ENCODE measurements at places on chromosomes 13 and 19. TPM values are rescaled to one million over a fixed set of nuclear protein-coding genes. Genes with fewer than 3 reads are reported as not detected.

GRCh38 chr13:30325668-30326067 lies 18.3 kb upstream of the KATNAL1 start:
- peaks cover 19% of the 10 kb centered on the region for H3K27me3 ChIP-seq
- H3K4me1 ChIP-seq, result peaks cover 8% of the 10 kb centered on the region
- no peak overlapping the region for H3K4me3 ChIP-seq
- no peak overlapping the region for H3K27ac ChIP-seq
- no peak for DNase-seq

SIGLEC12 gene
- total RNA-seq, result 5.3 TPM

DNA sequence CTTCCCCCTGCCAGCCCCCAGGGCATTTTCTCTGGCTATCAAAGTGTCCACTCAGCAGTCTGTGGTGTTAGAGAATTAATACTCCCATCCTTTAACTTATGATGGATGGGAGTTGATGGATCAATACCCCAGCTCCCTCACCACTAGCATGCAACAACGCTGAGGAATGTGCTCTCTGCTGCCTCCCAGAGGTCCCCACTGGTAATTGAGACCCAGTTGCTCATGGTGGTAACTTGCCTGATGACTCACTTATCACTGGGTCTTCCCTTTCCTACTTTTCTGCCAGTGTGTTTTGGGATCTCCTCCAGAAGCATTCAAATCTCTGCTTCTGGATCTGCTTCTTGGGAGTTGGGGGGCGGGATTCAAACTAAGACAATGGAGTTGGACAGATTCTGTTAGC lies 20.3 kb upstream of the CACNA1A start:
- no peak overlapping the region for H3K4me3 ChIP-seq
- DNase-seq, result no peak
- H3K4me1 ChIP-seq, result no peaks in the 10 kb centered on the region
- no peaks in the 10 kb centered on the region for H3K36me3 ChIP-seq
- no peak overlapping the region for H3K27ac ChIP-seq
- H3K27me3 ChIP-seq, result peaks cover 2% of the 10 kb centered on the region

UQCRFS1 gene
- total RNA-seq, result 29.1 TPM

IFNL1 gene
- not detected for total RNA-seq

DNA sequence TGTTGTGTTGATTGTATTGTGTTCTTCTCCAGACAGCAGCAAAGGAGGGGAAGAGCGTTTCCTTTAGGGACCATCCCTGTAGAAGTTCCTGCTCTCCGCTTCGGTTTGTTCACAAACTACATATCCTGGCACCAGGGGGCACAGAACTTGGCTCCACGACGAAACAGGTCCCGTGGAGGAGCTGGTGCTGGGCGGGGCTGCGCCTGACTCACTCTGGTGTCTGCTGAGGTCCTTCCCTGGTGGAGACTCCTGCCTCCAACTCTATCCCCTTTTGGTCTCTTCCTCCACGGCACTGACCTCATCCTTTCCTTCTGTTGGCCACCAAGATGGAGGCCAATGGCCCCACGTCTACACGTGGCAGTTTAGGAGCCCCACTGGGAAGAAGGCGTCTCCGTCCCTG lies 14.7 kb downstream of the TMPRSS9 start:
- peaks cover 2% of the 10 kb centered on the region for H3K4me1 ChIP-seq
- no peak for DNase-seq
- peaks cover 4% of the 10 kb centered on the region for H3K27me3 ChIP-seq
- H3K36me3 ChIP-seq, result peaks cover 11% of the 10 kb centered on the region
- no peak overlapping the region for H3K4me3 ChIP-seq
- no peak overlapping the region for H3K27ac ChIP-seq

- H3K36me3 ChIP-seq, result no peaks in the 10 kb centered on the region
- H3K27me3 ChIP-seq, result peaks cover 12% of the 10 kb centered on the region
- no peak overlapping the region for H3K4me3 ChIP-seq
- H3K27ac ChIP-seq, result no peak overlapping the region
Measured at GRCh38 chr13:102912599-102912998, 66.8 kb downstream of the ERCC5 start.

DNA sequence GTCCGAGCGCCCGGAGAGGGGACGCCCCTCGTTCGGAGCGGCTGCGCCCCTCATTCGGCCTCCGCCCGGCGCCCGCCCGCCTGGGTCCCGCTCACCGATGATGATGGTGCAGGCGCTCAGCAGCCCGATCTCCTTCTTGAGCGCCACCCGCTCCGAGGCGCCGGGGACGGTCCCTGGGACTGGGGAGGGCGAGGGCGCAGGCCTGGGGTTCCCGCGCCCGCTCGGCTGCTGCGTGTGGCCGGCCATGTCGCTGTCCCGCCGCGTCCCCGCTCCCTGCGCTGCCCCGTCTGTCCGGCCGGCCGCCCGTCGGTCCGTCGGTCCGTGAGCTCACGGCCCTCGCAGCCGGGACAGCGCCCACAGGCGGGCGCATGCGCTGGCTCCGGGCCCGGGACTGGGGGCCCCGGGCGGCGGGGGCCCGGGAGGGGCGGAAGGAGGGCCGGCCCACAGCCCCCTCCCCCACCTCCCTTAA lies at the start of gene SLC7A10:
SLC7A10 (minus strand) TSS at position 393 of the 469 bp plus-strand sequence; CDS start at position 246, 147 bp downstream.
- H3K27me3 ChIP-seq, result peaks cover 44% of the 10 kb centered on the region
- H3K4me1 ChIP-seq, result peaks cover 4% of the 10 kb centered on the region
- H3K4me3 ChIP-seq, result peak within 1 kb of the TSS; percentile 63
- H3K27ac ChIP-seq, result no peak within 1 kb of the TSS
- peaks cover 4% of the 10 kb centered on the region for H3K36me3 ChIP-seq

GRCh38 chr13:90846936-90847335 lies 500.6 kb upstream of the MIR17HG start:
- H3K4me3 ChIP-seq, result no peak overlapping the region
- no peaks in the 10 kb centered on the region for H3K4me1 ChIP-seq
- no peak for DNase-seq

DNA sequence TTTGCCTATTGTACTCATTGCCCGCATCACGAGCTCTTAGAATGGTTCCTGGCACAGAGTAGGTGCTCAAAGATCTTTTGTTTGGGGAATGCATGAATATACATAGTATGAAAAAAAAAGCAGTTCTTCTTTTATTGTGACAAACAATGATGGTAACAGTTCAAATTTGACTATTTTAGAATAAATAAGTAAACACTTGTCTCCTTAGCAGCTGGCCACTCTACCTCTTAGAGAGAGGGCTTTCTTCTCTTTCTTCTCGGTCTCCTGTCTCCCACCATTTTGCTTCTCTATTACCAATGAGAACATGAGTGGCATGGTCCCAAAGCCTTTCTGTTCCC lies 639 bp upstream of the SLAIN1 start:
- H3K4me3 ChIP-seq, result peak overlapping the region; percentile 76
- no peak for DNase-seq
- peak overlapping the region; percentile 23 for H3K27ac ChIP-seq
- H3K27me3 ChIP-seq, result peaks cover 20% of the 10 kb centered on the region
- peaks cover 2% of the 10 kb centered on the region for H3K36me3 ChIP-seq
- peaks cover 24% of the 10 kb centered on the region for H3K4me1 ChIP-seq

- H3K27me3 ChIP-seq, result no peaks in the 10 kb centered on the region
- H3K4me1 ChIP-seq, result no peaks in the 10 kb centered on the region
- no peak overlapping the region for H3K27ac ChIP-seq
- no peak overlapping the region for H3K4me3 ChIP-seq
- no peak for DNase-seq
Measured at GRCh38 chr13:34634448-34634847, 307.6 kb upstream of the NBEA start.

- no peak for DNase-seq
- H3K36me3 ChIP-seq, result no peaks in the 10 kb centered on the region
- H3K27me3 ChIP-seq, result no peaks in the 10 kb centered on the region
- no peaks in the 10 kb centered on the region for H3K4me1 ChIP-seq
Measured at GRCh38 chr13:23760000-23760399, 129.2 kb downstream of the MIPEP start.

FCER2 gene
- 0.19 TPM for total RNA-seq

GRCh38 chr13:95153647-95154412 lies 147.4 kb downstream of the ABCC4 start:
- H3K36me3 ChIP-seq, result no peaks in the 10 kb centered on the region
- no peaks in the 10 kb centered on the region for H3K4me1 ChIP-seq

GRCh38 chr13:96817336-96817941 lies 176.8 kb downstream of the OXGR1 start:
- no peak overlapping the region for H3K27ac ChIP-seq
- no peaks in the 10 kb centered on the region for H3K4me1 ChIP-seq
- no peak for DNase-seq

GRCh38 chr19:6059988-6060599 lies 50.2 kb downstream of the RFX2 start:
- H3K27ac ChIP-seq, result peak overlapping the region; percentile 8
- peaks cover 33% of the 10 kb centered on the region for H3K4me1 ChIP-seq
- H3K4me3 ChIP-seq, result no peak overlapping the region
- no peak for DNase-seq

JSRP1 gene
- total RNA-seq, result 1.1 TPM

KANK3 gene
- total RNA-seq, result 4.8 TPM

DNA sequence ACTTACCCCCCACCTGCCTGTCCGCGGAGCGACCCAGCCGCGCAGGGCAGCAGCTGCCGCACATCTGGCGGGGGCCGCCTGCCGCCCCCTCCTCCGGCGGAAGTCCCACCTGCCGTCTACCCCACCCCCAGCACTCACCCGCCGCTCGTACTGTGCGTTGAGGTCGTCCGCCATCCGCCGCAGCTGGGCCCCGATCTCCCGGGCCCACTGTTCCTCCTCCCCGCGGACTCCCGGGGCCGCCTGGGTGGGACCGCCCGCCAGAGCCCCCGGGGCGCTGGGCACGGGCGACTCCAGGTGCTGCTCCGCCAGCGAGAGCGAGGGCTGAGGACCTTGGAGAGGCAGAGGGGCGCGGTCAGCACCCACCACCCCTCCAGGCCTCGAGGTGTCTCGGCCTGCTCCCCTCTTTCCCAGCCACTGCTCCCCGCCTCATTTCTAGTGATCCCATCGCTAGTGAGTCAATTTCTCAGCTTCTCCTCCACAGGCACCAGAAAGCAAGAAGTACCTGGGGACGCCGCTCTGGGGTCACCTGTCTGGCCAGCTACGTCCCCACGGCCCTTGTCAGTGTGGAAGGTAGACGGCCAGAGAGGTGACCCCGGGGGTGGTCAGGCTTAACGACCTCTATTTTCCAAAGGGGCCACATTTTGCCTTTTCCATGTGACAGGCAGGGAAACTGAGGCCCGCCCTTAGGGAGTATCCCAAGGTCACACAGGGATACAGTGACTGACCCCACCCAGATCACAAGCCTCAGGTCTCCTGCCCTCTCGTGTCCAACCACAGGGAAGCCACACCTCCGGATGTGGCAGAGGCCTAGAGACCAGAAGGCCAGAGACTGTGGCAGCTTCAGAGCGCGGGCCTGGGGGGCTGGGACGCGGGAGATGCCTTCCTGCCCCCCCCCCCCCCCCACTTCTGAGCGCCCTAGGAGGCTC lies 4.3 kb downstream of the BBC3 start:
- H3K4me3 ChIP-seq, result peak overlapping the region; percentile 84
- H3K27ac ChIP-seq, result peak overlapping the region; percentile 89
- H3K36me3 ChIP-seq, result peaks cover 12% of the 10 kb centered on the region
- DNase-seq, result peak; percentile 82
- peaks cover 12% of the 10 kb centered on the region for H3K4me1 ChIP-seq

DNA sequence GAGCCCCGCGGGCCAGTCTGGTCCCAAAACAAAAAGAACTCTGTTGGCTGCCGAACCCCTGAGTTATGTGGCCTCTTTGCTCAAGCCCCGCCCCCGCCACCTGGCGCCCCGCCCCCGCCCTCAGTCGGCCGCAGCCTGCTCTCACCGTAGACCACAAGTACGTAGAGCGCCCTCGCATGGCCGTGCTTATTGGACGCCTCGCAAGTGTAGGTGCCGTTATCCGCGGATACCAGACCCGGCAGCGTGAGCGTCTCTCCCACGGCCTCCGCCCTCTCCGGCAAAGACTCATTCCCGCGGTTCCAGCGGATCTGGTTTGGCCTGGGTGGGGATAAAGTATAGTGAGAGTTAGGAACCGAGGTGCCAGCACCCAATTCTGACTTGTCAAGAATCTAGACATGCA lies 5.5 kb upstream of the ZNF428 start:
- H3K27me3 ChIP-seq, result peaks cover 10% of the 10 kb centered on the region
- no peak overlapping the region for H3K4me3 ChIP-seq
- H3K36me3 ChIP-seq, result peaks cover 2% of the 10 kb centered on the region
- H3K4me1 ChIP-seq, result peaks cover 17% of the 10 kb centered on the region

DNA sequence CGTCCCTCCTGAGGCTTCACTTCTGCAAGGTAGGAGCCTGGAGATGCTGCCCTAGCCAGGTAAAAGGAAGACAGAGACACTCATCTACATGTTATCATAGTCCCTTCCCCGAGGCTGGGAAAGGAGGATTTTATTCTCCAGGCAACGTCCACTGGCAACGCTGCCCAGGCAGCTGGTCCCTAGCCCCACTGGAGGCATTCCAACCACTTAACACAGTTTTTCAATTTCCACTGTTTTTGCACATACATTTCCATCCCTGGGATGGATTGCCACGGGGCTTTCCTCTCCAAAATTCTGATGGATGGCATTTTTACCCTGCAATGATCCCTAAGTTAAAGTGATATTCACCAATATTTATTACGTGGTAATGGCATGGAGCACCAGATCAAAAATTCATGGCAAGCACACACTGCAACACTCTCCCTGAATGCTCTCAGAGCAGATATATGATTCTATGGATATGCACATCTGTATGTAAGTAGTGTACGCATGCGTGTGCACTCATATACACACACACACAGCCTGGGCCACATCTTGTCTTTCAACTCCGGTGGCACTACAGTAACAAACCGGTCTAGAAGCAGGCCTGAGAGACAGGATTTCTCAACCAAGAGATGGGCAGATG lies 322.3 kb upstream of the TSHZ3 start:
- H3K4me3 ChIP-seq, result no peak overlapping the region
- no peaks in the 10 kb centered on the region for H3K36me3 ChIP-seq
- DNase-seq, result no peak
- H3K27ac ChIP-seq, result no peak overlapping the region
- H3K27me3 ChIP-seq, result no peaks in the 10 kb centered on the region

EBI3 gene
- total RNA-seq, result 0.33 TPM

DNA sequence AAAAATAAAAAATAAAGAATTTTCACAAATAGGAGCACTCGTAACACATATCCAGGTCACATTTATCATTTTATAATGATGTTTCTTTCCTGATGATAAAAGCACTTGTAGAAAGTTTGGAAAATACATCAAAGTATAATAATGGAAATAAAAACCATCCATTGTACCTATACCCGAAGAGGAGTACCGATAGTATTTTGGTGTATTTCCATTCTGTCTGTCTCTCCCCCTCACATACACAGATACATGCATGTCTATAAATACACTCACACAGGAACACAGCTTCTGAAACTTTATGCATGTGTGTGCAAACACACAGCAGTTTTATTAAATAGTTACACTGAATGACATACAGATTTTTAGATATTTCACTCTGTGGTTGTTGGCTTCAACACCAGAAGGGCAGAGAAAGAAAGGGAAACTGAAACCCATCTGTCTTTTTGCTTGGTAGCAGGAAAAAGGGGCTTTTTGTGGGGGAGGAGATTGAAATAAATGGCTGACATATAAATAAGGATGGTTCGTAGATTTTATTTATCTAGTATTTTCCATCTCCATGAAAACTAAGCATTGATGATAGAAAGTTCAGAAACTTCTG lies 114.8 kb downstream of the LRCH1 start:
- H3K4me1 ChIP-seq, result peaks cover 47% of the 10 kb centered on the region
- peaks cover 17% of the 10 kb centered on the region for H3K36me3 ChIP-seq
- no peak for DNase-seq
- peak overlapping the region; percentile 93 for H3K4me3 ChIP-seq

Measured in activated naive CD8-positive, alpha-beta T cell treated with anti-CD3 and anti-CD28 coated beads, Interleukin-2, amount 10 ng/mL, durations not matched to agents 7 days and 5 days (primary cell).